ENCODE measurements at places on chromosomes 2 and 18.

DNA sequence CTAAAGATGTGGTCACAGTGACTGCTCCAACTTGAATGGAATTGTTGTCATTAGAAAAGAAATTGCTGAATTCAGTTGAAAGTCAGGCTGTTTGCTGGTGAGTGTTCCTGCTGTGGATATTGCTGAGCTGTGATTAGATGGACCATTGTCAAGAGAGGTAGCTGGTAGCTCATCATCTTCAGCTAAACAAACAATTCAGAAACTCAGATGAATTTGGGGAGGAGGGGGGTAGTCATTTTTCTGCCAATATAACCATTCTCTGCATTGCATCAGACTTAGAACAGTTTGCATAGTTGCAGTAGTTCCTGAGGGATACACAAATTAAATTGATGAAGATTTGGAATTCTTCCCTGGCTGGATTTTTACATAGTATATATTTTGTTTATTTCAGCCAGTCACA is 108.3 kb downstream of the MTCL1 start:
- no peak for DNase-seq

DNA sequence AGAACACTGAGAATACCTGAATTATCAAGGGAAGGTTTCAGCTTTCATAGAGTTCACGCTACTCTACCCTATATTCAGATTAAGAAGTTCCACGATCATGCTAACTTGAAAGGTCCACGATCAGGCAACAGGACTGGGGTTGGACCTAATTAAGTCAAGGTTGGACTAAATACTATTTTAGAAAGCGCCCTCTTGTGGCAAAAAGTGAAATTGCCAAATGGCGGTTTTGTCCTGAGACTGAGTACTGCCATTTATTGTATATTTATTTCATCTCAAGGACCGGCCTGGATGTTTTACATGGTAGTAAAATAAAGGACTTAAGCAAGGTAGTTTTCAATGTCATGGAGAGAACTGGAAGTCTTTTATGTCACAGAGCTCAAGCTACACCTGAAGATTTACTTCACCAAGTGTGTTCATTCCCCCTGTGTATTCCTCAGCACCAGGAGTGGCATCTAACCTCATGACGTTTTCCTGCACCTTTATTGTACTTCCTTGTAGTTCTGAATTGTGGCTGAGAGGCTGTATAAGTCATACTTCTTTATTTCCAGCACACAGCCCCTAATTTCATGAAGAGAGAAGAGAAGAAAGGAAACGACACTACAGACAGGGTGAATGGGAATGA is 56.8 kb downstream of the SRD5A2 start:
- peak; percentile 44 for DNase-seq

DNA sequence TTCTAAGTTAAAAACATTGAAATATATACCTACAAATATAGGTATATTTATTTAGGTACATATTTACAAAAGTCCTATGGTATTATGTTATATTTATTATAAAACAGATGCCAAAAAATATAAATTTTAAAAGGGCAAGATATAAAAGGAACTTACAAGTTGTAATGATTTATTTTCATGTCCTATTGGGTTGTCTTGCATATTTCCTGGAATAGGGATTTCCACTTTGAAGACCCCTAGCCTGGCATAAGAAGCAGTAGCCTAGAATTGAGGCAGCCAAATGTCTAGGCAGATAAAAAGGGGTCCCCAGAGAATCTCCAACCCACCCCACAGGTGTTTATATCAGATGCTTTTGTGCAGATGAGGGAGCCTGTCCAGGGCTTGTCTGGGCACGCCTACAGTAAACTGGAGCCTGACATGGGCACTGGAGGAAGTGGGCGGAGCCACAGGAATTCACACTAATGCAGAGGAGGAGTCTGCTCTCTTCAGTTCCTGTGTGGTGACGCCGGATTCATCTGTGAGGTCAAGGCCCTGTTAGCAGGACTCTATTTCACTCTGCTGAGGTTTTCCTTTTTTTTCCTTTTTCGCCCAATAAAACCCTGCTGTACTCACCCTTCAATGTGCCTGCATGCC is 1088.9 kb upstream of the PIK3C3 start:
- no peak for DNase-seq

- no peak for DNase-seq
Measured at GRCh38 chr18:36075862-36076587, 8.7 kb upstream of the RPRD1A start.

DNA sequence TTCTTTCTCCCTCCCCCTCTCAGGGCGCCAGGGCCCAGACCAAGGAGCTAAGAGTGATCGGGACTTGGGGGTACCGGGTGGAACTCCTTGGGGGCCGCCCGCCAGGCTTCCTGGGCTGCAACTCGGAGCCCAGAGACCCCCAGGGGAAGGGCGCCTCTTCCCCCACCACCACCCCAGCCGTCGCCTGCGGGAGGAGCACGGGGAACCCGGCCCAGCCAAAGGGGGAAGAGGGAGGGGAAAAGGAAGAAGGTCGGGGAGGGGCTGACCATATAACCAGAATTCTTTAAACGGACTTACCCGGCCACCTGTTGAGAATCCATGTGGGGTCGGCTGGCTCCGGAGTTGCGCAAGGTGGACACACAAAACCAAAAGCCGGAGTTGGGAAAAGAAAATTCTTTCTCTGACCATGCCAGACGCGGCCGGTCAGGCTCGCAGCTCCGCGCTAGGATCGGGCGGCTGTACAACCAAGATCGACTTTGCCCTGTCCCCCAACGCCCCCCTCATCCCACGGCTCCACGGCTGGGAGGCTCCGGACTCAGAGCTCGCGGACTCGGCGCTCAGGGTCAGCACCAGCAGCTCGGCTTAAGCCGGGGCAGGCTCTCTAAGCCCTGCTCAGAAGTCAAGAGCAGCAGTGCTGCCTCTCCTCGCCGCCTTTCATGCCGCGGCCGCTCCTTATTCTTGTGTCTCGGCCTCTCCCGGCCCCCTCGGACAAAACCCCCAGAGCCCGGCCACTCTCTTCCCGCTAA is 6.3 kb upstream of the SIX3 start:
- no peak for DNase-seq

- DNase-seq: no peak
Measured at GRCh38 chr2:63853527-63854310, 12.0 kb downstream of the UGP2 start.

- peak; percentile 65 for DNase-seq
Measured at GRCh38 chr18:54149078-54149697, 75.3 kb downstream of the MBD2 start.

DNA sequence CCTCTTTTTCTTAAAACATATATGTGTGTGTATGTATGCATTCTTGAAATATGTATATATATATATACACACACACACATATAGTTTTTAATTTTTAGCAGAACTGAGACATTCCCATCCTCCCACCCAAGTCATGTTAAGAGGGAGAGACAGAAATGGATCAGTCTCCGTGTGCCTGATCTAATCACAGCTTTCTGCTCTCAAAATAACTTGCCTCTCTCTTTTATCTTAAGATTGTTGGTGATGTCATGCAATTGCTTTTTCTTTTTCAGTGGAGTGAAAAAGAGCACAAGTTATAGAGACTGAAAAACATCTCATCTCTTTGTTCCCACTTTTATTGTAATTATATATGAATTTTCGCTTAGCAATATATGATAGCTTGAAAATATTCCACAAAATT is 279.9 kb upstream of the DOK6 start:
- DNase-seq: no peak

GRCh38 chr2:158772306-158773078 is 22.6 kb upstream of the DAPL1 start:
- DNase-seq: no peak

- no peak for DNase-seq
Measured at GRCh38 chr2:105320651-105321215, 8.8 kb downstream of the TGFBRAP1 start.

DNA sequence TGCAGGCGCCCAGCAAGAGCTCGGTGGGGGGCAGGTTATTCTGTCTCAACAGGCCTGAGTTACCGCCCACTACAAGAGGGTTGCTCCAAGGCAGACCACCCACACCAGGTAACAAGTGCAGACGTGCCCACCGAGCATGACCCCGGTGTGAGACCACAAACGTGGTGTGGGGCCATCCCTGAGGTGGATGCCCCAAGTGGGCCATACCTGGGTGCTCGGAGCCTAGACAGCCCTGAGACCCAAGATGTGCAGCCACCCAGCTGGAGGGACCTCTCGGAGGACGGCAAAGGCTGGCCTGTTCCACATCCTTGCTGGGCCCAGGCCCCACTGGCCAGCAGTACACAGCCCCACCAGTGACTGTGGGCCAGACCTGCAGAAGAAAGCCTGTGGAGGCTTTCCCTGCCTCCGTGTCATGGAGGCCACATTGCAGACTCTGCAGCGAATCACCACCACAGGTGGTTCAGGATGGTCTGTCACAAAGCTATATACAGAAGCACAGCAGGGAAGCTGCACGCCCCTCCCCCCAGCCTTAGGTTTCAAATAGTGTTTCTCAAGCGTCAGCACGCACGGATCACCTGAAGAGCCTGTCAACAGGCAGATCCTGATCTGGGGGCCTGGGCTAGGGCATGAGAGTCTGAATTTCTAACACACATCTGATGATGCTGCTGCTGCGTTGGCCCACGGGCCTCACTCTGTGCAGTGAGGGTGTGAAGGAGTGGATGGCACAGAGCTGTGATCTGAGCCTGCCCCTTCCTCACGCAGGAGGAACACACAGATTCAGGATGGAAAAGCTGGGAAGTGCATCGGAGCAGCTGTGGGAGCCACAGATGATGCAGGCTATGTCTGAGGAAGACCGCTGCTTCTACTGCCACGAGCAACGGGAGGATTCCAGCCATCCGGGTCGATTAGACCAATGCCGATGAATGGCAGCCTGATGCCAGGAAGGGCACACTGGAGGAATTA is 96.8 kb downstream of the UXS1 start:
- no peak for DNase-seq

DNA sequence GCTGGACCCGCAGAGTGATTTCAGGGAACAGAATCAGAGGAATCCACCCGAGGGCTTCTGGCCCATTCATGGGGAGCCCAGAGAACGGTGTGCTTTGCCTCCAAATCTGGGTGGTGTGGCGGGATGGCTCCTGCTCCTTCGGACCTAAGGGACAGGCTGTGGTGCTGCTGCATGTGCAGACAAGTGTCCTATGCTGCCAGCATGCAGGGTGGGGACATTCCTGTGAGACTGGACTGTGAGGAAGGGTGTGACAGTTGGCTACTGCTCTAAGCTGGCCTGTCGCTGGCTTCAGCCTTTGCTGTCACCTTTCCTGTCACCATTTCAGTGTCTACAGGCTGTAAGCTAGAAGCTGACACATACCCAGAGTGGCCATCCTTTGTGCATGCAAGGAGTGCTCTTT is 2.9 kb upstream of the SLC4A3 start:
- DNase-seq: no peak

- DNase-seq: peak; percentile 57
Measured at GRCh38 chr2:173963323-173963816, 1.8 kb downstream of the SP3 start.

DNA sequence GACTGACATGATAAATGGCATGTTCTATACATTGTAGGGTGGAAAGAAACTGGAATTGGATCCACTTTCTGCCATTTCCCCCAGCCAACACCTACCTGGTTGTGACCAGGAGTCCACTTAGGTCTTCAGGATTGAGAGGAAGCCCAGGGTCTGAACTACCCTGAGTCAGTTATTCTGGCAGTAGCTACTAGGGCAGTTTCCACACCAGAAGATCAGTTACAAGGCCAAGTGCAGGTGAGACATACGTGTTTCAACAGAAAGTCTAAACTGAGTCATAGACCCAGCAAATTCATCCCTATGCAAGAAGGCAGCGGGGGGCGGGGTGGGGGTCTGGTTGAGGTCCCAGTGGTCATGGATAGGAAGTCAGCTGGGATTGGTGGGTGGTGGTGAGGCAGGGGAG is 21.9 kb downstream of the ANTXR1 start:
- no peak for DNase-seq

DNA sequence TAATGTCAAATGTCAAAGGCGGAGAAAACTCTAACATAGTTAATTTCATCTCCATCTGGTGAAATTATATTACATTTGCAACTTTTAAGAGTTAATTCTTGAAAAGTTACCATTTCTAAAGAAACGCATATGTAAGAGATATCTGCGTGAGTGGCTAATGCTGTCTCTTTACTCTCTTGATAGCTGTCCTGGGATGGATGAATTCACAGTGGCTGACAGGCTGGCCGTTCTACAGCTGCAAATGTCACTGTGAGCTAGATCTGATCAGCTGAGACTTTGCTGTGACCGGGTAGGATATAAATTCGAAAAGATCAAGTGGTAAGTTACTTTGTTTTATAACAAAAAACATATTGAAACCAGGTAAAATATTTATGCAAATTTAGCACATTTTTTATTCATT is 557.1 kb upstream of the DDX18 start:
- DNase-seq: no peak

DNA sequence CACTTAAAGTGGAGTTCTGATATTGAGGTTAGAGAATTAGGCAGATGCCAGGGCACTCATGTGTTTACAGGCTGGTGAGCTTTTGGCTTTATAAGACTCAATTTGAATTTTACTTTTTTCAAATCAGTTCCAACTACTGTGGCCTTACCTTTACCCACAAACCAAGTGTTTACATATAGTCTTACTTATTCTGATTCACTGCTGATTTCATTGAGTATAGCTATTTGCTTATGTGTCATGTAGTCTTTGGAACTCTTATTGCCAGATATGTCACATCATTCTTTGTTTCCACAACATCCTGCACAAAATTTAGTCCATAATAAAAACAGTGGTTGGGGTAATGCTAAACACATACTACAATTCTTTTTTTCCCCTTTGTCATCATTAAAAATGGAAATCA is 96.5 kb downstream of the XIRP2 start:
- DNase-seq: no peak

DNA sequence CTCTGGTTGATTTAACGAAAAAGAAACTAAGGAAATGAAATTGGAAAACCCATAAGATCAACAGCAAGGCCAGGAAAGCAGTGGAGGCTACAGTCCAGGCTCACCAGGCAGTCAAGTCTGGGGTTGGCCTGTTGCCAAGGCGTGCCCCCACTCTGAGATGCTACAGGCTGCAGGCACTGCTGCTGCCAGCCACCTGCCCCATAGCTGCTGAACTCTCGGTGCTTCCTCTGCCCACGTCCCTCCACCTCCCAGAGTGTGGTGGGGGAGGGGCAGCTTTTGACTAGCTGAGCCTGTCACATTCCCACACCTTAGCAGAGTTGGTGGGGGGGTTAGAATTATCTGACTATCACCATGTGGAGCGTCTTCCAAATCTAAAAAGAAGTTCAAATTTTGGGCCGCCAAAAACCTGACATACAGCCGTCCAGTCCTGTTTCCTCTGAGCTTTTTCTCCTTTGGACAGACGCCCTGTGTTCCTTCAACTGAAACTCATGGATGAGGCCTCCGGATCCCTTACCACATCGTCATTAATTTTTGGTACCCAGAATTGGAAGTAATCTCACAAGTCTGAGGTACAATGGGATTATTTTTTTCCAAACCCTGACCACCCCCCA is 3.9 kb upstream of the SH3RF3 start:
- DNase-seq: no peak

- DNase-seq: no peak
Measured at GRCh38 chr2:204515416-204515815, 29.9 kb upstream of the PARD3B start.

GRCh38 chr2:181672255-181673008 is 7.9 kb downstream of the NEUROD1 start:
- DNase-seq: no peak

All from stimulated activated CD4-positive, alpha-beta T cell treated with anti-CD3 and anti-CD28 coated beads, Interleukin-12 subunit alpha, Interleukin-12 subunit beta, amount 100 ng/mL, for 48 hours (primary cell).